ENCODE measurements at places on chromosomes 1 and 21.

DNA sequence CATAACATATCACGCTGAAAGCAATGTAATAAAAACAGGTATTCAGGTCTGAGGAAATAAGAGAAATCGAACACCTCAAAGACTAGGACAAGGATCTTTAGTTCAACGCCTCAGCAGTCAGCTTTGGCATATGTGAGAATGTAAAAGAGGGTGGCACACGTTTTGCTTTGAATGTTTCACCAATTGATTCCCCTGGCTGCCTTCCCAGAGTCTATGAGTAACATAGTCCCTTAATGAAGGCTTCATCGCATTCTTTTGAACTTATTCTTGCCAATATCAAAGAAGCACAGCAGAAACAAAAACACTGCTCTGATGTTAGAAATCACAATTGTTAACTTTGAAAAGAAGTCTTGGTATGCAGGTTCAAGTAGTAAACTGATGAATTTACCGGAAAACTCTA lies 764.8 kb downstream of the ADGRL2 start:
- DNase-seq: peak; percentile 78

DNA sequence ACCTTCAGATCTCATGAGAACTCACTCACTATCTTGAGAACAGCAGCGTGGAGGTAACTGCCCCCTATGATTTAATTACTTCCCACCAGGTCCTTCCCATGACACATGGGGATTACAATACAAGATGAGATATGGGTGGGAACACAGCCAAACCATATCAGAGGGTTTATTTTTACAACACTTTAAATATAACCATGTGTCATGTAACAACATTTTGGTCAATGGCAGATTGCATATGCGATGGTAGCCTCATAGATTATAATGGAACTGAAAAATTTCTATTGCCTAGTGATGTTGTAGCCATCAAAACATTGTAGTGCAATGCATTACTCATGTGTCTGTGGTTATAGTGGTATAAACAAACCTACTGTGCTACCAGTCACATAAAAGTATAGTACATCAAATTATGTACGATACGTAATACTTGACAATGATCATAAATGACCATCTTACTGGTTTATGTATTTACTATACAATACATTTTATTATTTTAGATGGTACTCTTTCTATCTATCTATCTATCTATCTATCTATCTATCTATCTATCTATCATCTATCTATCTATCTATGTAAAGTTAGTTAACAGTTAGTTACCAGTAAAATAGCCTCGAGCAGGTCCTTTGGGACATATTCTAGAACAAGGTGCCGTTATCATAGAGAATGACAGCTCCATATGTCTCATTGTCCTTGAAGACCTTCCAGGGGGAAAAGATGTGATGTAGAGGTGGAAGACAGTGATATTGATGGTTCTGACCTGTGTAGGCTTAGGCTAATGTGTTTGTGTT lies 12.6 kb upstream of the S100B start:
- DNase-seq: no peak

DNA sequence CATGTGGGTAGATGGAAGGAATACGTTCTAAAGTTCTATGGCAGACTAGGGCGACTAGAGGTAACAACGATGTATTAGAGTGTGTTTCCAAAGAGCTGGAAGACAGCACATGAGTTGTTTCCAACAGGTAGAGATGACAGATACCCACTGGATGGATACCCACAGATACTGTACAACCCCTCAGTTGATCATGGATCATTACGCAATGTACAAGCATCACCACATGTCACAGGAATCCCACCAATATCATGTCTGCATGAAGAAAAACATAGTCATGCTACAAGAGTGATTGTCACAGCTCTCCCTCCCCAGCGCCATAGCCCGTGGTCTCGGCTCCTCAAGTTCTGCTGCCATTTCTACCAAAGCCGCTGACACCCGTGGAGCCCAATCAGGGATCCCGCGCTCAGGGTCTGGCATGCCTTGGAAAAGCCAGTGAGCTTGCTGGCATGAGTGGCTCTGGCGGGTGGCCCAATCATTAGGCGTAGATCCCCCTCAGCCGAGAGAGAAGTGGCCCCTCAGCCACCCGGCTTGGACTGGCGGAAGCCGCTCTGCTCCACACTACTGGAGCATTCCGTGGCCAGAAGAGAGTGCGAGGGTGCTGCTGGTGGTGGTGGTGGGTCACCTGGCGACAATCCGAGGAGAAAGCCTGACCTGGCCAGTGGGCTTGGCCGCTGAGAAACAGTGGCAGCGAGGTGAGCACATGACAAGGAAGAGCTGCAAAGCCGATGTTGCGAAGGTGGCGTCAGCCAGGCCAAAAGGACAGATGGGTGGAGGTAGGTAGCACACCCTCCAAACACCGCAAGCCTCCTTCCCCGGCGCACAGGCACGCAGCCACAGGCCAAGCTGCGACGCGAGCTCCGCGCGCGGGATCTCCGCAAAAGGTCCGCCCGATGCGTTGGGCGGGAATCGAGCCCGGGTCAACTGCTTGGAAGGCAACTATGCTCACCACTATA lies 65.7 kb upstream of the FCGR2A start:
- no peak for DNase-seq

- DNase-seq: no peak
Observed at GRCh38 chr1:22877112-22877915, 95.4 kb downstream of the LACTBL1 start.

DNA sequence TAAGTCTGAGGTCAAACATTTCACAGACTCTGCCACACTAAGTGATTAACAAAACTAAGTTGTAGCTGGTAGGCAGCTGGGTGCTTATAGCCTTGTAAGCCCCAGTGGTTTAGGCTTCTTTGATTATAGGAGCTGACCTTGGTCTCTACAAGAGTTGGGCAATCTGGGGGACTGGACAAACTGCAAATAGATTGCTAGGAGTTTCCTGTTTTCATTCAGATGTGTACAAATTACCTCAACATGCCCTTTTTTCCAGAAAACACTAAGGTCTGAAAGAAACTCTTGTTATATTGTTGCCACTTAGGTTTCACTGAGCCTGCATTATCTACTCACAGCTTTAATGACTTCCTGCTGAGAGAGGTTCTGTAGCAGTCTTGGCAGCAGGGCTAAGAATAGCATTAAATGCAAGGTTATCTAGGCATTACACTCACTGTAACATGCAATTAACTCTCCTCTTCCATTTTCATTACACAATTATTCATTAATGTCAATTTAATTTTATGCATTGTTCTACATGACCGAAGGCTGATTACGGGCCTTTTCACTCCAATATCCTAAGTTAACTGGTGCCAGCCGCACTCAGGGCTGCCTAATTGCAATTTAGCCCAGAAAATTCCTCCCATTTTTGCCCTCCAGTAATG lies 314.0 kb downstream of the LMO4 start:
- no peak for DNase-seq

- no peak for DNase-seq
Observed at GRCh38 chr1:117596023-117596720, 9.7 kb upstream of the TENT5C start.

- DNase-seq: no peak
Observed at GRCh38 chr1:8780405-8780804, 37.0 kb downstream of the RERE start.

DNA sequence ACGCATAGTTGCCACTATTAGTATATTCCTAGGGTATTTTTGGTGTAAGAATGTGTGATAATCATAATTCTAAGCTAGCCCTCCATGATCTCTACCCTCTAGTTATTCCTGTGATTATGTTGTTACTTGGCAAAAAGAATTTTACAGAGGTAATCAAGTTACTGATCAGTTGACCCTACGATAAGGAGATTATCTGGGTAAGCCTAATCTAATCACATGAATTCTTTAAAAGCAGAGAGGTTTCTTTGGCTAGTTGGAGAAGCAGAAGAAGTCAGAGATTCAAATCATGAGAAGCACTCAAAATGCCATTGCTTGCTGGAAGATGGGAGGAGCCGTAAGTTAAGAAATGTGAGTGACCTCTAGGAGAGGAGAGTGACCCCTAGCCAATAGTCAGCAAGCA lies 72.7 kb downstream of the RPE65 start:
- DNase-seq: no peak

DNA sequence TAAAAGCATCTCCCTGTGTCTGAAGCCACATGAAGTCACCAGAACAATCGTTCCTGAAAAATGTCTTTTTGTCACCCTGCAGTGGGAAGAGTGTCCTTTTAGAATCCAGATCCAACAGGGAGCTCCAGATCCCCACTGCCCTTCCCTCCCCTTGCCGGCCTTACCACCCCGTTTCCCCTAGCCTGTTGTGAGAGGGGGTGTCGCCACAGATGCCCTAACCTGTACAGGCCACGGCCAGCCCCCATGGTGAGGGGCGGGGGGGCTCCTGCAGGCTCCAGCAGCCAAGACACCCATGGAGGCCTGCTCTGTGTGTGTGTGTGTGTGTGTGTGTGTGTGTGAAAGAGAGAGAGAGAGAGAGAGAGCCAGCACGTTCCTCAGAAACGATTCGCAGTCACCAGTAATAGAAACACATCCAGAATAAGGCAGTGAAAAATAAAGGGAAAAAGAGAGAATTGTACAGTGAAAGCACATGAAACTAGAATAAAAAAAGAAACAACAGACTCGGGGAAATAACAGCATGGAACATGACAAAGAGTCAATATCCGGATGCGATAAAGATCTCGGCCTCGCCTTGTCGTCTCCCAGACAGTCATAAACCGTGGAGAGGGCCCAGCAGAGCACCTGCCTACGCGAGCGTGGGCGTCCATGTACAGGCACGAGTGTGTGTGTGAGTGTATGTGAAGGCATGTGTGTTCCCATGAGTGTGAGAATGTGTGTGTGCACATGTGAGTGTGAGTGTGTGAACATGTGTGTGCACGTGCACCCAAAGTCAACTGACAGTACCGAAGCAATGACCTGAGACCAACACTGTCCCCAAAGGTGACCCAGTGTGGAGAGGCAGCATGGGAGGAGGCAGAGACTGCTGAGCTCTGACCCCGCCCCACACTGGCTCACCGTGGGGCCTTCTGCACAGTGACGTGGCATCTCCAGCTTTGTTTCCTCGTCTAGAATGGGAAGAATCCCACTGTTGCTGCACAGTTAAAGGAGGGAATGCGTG lies 303.8 kb downstream of the NPHP4 start:
- DNase-seq: no peak

GRCh38 chr1:183821889-183822611 lies 17.1 kb downstream of the RGL1 start:
- peak; percentile 68 for DNase-seq

- peak; percentile 14 for DNase-seq
Observed at GRCh38 chr1:212457740-212458338, 25.1 kb downstream of the NENF start.

DNA sequence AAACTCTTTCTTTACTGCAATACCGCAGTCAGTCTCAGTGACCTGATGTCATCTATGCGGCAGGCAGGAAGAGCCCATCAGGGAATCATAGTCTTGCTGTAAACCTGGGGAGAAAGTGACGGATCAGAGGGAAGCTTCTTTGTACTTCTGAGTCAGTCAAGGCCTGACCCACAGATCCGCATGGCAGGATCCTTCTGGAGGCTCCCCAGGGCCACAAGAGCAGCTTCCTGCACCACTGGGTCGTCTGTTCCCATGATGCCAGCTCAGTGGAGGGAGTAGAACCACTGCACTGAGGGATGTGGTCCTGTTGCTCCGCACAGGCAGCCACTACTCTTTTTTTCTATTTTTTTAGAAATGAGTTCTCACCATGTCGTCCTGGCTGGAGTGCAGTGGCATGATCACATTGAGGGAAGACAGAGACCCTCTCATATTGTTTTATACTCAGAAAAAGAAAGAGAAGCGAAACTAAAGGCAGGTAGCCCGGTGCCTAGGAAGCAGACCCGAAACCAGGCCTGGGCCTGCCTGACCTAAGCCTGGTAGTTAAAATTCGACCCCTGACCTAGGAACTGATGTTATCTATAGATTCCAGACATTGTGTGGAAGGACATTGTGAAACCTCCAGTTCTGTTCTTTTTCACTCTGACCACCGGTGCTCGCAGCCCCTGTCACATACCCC lies 6.3 kb upstream of the ERVH48-1 start:
- DNase-seq: no peak

DNA sequence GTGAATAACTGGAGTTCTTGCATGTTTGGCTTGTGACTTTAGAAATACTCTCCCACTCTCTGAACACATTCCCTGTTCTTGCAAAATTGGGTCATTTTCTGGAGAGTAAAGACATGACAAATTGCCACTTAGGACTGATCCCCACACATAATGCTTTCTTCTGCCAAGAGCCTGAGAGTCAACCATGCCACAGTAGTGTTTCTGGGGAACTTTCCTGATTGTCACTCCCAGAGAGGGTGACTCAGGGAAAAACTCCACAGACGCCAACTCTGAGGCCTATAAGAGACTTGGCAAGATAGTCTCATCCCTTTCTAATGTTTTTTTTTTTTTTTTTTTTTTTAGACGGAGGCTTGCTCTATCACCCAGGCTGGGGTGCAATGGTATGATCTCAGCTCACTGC lies 157.8 kb downstream of the ATG4C start:
- DNase-seq: no peak

- no peak for DNase-seq
Observed at GRCh38 chr1:13730291-13730690, 30.3 kb downstream of the PRDM2 start.

DNA sequence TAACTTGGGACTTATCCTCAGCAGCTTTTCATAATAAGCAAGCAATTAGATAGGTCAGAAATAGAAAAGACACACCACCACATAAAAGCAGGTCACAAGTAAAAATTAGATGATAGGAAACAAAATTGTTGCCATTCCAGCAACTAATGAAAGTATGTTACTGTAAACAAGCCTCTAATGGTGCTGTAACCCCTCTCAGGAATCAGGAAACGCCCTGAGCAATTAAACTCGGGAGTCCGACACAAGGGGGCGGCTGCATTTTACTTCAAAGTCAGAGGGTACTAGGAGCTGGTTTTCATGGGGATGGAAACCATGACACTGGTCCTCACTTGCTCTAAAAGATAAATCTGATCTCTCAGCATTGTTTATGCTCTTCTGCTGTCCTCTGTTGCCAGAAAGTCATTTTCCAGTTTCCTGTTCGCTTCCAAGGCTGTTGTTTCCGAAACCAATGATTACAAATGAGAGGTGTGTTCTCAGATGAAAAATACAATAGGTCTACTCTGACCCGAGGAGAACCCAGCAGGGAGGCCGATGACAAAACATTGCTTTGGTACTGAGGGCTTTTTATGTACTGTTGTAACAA lies 93.4 kb downstream of the TGFBR3 start:
- no peak for DNase-seq

DNA sequence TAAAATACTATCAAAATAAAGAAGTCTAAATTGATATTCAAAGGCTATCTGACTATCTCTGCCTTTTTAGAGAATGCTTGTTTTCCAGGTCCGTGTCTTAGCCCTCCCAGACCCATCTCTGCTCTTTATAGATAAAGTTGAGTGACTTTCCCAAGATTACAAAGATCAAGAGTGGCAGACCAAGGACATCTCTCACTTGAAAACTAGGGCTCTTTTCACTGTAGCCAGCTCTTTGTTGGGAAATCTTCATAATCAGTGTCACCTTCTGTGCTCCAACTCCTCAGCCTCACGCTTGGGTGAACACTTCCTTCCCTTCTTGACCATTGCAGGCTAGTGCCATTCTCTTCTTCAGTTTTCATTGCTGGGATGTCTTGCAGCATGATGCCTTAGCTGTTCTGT lies 211.1 kb downstream of the PBX1 start:
- DNase-seq: no peak

- DNase-seq: no peak
Observed at GRCh38 chr1:154575147-154575927, 7.8 kb downstream of the CHRNB2 start.

GRCh38 chr1:153510984-153511410 lies 24.8 kb downstream of the S100A6 start:
- DNase-seq: peak; percentile 62

Measured in fibroblast of gingiva (primary cell).